ENCODE measurements at places on chromosomes 3 and 15. TPM values are rescaled to one million over a fixed set of nuclear protein-coding genes. Genes with fewer than 3 reads are reported as not detected.
A peak's percentile ranks its signal among the peaks of the same experiment; 100 is the strongest.

DNA sequence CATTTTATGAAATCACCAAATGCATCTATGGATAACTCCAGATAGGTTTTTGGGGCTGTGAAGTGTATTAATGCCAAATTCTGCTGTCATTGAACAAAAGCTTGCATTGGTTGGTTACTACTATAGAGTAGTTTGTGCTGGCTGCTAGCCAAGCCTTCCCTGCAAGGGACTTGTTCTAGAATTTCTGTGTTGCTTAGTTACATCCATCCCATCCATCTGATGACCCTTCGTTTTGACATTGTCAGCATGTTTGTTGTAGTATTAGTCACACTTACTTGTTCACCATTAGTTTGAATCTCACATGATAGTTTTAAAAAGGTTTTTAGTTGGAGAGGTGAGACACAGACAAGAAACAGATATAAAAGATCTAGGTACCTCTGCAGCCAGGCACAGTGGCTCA, 7.0 kb upstream of the NIPA2 start:
- no peak for DNase-seq
- no peak overlapping the region for H3K27ac ChIP-seq
- no peaks in the 10 kb centered on the region for H3K4me1 ChIP-seq

DNA sequence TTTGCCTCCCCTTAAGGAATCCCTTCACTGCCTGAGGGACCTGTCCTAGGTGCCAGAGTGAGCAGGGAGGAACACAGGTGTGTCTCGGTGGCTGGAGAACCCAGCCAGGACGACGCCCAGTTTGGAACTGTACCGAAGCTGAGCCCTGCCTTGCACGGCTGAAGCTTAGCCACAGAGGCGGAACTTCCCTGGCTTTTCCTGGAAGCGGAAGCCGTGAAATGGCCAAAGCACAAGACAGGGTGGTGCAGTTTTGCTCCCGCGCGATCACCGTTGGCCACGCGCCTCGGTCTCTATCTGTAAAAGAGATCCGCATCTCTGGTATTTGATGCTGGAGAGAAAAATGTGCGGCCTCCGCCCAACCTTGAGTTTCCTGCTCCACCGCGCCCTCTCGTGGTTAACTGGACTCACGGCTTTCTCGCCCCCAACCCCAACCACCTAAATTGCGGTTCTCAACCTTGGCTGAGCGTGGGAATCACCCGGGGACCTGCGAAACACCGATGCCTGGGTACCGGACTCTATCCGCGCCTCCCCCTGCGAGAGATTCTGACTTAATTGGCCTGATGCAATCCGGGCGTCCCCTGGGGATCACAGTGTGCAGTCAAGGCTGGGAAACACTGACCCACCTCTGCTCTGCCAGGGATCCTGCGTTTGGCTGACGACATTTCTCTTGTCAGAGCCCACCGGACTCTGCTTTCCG, 70.7 kb upstream of the ABHD2 start:
- DNase-seq = peak; percentile 80
- peak overlapping the region; percentile 31 for H3K4me3 ChIP-seq
- H3K4me1 ChIP-seq = peaks cover 16% of the 10 kb centered on the region
- H3K27ac ChIP-seq = peak overlapping the region; percentile 79

- peak; percentile 64 for DNase-seq
- no peak overlapping the region for H3K27ac ChIP-seq
- peaks cover 2% of the 10 kb centered on the region for H3K4me1 ChIP-seq
- H3K4me3 ChIP-seq = no peak overlapping the region
These were observed 65.5 kb downstream of the MEF2A start for GRCh38 chr15:99631255-99631654.

DNA sequence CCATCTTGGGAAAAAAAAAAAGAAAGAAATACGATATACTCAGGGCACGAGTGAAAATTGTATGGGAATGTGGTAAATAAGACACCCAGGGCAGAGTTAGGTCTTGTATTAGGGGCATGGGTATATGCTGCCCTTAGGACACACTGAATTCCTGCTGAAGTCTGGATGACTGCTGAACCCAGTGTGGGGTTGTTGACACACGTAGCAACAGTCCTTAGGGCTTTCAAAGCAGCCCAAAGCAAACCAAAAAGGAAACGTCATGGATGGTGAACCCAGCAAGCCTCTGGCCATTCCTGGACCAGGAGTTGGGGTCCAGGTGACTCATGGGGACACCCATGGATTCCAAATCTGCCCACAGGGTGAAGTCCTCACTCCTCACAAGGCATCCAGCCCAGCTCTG, 27.1 kb upstream of the SEMA3F start:
- DNase-seq = no peak
- no peak overlapping the region for H3K27ac ChIP-seq
- H3K27me3 ChIP-seq = peaks cover 2% of the 10 kb centered on the region
- H3K36me3 ChIP-seq = no peaks in the 10 kb centered on the region
- H3K4me3 ChIP-seq = no peak overlapping the region

DNA sequence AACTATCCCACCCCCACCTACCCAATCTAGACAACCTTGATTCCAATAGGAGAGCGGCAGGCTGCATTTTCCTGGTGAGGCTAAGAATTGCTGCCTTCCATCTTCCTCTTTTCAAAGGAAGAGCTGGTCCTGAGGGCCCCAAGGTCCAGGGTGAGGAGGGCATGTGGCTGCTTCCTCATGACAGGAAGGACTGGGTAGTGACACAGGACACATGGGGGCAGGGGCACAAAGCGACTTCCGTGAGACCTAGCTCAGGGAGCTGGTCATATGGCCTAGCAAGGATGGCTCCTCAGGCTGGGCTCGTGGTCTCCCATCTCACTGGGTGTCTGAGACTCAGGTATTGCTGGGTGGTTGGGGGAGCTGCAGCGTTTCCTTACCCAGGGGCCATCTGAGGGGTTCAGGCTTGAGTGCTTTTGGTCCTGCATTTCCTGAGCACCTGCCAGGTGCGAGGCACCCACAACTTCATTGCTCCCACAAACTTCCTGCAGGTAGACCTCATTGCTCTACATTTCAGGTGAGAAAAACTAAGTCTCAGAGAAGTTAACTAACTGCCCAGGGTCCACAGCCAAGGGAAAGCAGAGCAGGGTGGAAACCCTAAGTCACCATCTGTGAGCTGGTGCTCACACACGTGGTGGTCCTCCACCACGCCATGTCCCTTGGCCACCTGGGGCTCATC, 160.0 kb upstream of the TLE3 start:
- H3K4me3 ChIP-seq = no peak overlapping the region
- H3K36me3 ChIP-seq = no peaks in the 10 kb centered on the region
- DNase-seq = peak; percentile 62
- peaks cover 37% of the 10 kb centered on the region for H3K4me1 ChIP-seq
- H3K27me3 ChIP-seq = peaks cover 8% of the 10 kb centered on the region

GRCh38 chr3:131544557-131544956, 41.8 kb upstream of the MRPL3 start:
- H3K36me3 ChIP-seq = no peaks in the 10 kb centered on the region
- no peak for DNase-seq
- no peak overlapping the region for H3K4me3 ChIP-seq
- no peak overlapping the region for H3K27ac ChIP-seq

GRCh38 chr15:80367094-80367493, 37.1 kb upstream of the ARNT2 start:
- no peak for DNase-seq
- no peaks in the 10 kb centered on the region for H3K27me3 ChIP-seq
- no peak overlapping the region for H3K4me3 ChIP-seq

- peak; percentile 32 for DNase-seq
- no peaks in the 10 kb centered on the region for H3K36me3 ChIP-seq
These were observed 40.6 kb upstream of the USP3 start for GRCh38 chr15:63463793-63464192.

DNA sequence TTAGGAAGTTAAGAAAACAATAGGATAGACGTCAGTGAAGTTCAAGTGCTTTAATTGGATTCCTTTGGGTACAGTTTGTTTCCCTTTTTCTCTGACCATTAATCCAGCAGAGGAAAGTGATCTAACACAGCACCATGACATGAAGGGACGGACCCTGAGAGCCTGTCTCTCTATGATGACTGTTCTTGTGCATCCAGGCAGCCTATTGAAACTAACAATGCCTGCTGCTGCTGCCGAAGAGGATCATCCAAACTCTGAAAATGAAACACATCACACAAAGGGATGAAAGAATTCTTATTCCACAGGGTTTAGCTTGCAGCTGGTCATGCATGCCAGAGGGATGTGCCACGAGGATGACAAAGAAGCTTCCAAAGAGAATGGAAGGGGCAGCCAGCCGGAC, 75.5 kb downstream of the ZBTB20 start:
- peaks cover 2% of the 10 kb centered on the region for H3K4me1 ChIP-seq
- peak; percentile 27 for DNase-seq
- no peaks in the 10 kb centered on the region for H3K27me3 ChIP-seq
- peak overlapping the region; percentile 23 for H3K27ac ChIP-seq
- H3K36me3 ChIP-seq = peaks cover 2% of the 10 kb centered on the region

Gene HRG
- total RNA-seq = 0.04 TPM

Gene MYLK
- total RNA-seq = 28.2 TPM

Gene TEX55
- total RNA-seq = not detected

Data from muscle of leg (tissue), 16 donors.